ENCODE measurements at places on chromosomes 2 and 18.
A peak's percentile ranks its signal among the peaks of the same experiment; 100 is the strongest.

GRCh38 chr2:213147538-213147937 lies 3.9 kb downstream of the IKZF2 start:
- no peak for DNase-seq

DNA sequence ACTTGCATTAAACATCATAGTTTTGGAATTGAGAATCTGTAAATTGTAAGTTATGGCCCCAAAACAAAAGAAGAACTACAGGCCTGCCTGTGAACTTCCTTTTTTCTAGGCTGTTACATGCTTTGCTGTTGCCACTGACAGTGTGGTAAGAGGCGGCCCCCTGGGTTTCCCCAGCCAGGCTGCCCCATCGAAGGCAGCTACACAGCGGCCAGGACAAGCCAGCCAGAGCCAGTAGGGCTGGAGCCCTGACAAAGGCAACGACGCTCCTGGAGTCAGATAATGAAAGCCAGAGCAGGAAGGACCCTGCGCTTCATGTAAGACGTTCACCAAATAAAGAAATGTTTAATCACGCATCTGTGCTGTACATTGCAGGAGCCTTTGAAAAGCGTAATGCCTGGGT lies 55.0 kb downstream of the ANKRD44 start:
- DNase-seq, result peak; percentile 37

GRCh38 chr2:207792244-207792785 lies 22.6 kb upstream of the FZD5 start:
- no peak for DNase-seq

DNA sequence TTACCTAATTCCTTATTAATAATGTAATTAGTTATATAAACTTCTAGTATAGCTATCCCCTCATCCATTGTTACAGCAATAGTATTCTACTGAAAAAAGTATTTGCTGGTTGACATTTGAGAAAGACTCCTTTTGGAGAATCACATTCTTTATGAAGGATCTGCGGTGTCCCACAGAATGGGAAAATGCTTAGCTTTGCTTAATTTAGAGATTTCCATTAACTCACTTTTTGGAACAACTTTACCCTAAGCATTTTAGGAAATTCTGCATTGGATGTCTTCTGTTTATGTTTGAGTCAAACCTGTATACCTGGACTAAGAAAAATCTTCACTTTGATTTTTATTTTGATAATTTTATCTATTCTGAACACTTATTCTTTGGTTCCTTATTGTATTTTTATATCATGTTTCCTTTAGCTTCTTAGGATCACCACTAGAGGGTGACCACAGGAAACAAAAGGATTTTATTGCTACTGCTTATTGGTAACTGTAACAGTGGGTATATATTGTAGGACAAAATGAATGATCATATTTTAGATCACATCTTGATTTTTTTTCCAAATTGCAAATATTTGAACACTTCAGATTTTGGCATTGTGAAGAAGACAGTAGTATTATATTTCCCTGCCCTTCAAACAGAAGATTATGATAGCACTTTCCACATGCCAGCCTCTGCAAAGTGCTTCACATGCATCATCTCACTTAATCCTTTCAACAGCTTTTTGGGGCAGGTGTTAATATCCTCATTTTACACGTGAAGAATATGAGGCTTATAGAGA lies 79.6 kb downstream of the MIB1 start:
- no peak for DNase-seq

GRCh38 chr2:61229936-61230335 lies 67.9 kb downstream of the C2orf74 start:
- no peak for DNase-seq

GRCh38 chr2:218289639-218290315 lies 2.5 kb downstream of the TMBIM1 start:
- no peak for DNase-seq

GRCh38 chr2:36482576-36483214 lies 115.3 kb downstream of the FEZ2 start:
- DNase-seq, result no peak

GRCh38 chr2:152460567-152460966 lies 125.6 kb downstream of the FMNL2 start:
- no peak for DNase-seq

- no peak for DNase-seq
Measured at GRCh38 chr2:98511981-98512380, 67.3 kb downstream of the INPP4A start.

GRCh38 chr2:137185378-137186078 lies 420.2 kb downstream of the THSD7B start:
- DNase-seq, result no peak

- DNase-seq, result no peak
Measured at GRCh38 chr2:28193630-28194403, 198.8 kb upstream of the FOSL2 start.

Measured in stimulated activated CD4-positive, alpha-beta T cell treated with anti-CD3 and anti-CD28 coated beads, Interleukin-2, amount 100 ng/mL, for 4 hours (primary cell).